ENCODE measurements at places on chromosomes 11 and 22.

GRCh38 chr11:59145534-59145933, 2.9 kb downstream of the FAM111A start:
- DNase-seq, result peak; percentile 8

- no peak for DNase-seq
These were observed 99.2 kb downstream of the TP53I11 start for GRCh38 chr11:44851496-44851895.

- no peak for DNase-seq
These were observed 17.4 kb downstream of the SLC43A3 start for GRCh38 chr11:57409321-57410100.

DNA sequence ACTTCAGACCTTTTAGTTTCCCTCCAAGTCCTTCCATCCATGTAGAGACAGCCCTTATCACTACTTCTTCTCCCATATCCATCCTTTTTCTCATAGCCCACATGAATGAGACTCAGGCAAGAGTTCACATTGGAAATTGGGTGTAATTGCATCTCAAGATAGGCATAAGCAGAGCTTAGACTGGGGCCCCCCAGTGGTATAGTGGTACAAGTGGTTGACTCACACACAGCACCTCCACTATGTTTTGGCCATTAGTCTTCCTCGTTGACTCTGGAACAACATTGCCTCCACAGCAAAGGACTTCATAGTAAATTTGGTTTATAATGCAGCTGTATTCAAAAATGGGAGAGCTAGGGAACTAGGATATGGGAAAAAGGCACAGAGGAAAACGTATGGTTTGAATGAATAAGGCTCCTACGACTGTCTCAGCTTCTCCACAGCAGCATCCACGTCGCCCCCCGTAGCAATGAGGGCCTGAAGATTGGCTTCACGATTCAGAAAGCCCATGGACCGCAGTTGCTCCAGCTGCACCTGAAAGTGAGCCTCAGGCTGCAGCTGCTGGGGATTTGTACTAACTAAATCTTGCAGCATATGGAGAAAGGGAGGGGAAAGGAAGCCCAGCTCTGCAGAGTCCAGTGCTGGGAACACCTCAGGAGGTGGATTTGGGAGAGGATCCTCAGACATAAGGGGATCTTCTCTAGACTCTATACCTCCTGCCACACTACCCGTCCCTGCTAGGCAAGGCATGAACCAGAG, 2.4 kb downstream of the UBQLN3 start:
- peak; percentile 5 for DNase-seq

DNA sequence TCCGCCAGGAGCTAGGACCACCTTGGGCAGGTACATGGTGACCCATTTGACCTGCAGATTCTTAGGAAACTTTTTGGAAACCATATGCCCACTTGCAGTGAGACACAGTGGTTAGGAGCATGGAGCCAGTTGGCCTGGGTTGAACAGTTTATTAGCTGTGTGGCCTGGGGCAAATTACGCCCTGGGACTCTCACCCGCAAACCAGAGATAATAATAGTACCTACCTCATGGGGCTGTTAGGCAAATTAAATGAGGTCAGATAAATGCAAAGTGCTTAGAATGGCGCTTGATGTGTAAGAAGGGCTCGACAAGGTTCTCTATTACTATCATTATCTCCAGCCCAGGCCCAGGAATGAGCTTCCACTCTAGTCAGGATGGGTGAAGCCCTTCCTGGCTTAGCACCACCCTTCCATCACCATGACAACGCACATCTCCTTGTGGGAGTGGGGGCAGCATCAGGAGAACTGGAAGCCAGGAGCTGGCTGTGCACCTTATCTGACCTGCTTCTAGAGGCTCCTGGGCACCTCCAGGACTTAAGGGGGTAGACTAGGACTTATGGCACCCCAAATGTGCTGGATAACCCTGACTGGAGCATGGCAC, 5.1 kb downstream of the SYT12 start:
- no peak for DNase-seq

- DNase-seq, result no peak
These were observed 47.2 kb upstream of the SLC5A12 start for GRCh38 chr11:26769027-26769426.

- DNase-seq, result peak; percentile 51
These were observed 10.2 kb upstream of the P4HA3 start for GRCh38 chr11:74321487-74322188.

GRCh38 chr22:23536821-23537345, 43.2 kb downstream of the IGLL1 start:
- peak; percentile 23 for DNase-seq

DNA sequence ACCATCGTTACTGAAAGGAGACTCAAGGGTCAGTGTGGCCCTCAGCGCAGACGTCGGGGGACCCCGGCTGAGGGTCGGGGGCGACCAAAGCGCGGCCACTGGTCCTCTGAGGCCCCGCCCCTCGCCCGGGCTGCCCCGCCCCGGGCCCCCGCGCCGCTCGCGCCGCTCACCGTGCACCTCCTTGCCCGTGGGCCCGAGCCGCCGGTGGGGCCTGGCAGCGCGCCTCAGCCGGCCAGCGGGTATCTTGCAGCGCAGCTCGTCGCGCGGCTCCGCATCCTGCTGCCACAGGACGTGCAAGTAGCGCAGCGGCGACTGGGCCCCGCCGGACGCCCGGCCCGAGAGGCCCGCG, 419 bp downstream of the ANKRD54 start:
- no peak for DNase-seq

DNA sequence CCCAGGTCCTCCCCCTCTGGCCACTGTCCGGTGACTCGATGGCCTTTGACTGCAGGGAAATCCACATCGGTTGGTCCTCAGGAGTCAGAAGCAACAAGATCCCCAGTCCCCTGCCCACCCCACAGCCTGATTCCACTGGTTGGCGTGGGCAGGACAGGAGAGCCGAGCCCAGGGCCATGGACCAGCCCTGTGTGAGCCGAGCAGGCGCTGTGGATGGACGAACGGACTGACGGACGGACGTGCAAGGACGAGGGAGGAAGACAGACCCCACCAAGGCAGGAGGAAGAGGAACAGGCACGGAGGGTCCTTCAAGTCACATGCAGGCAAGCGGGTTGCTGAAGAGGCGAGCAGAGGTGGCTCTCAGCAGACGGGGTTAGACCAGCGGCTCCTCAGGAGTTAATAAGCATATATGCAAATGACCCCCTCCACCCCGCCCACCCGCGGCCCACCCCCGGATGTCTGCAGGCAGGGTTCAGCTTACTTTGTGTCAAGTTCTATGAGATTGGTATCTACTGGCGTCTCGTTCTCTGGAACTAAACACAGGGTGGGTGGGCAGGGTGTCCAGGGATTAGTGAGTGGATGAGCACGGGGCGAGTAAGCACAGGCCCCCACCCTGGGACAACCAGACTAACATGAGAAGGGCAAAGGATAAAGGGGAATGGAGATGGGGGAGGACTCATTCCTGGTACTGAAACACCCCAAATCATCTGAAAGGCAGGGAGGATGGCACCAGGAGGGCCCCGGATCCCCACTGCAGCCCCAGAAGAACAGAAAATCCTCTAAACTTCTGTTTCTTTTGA, 26.8 kb downstream of the TPBGL start:
- DNase-seq, result no peak

DNA sequence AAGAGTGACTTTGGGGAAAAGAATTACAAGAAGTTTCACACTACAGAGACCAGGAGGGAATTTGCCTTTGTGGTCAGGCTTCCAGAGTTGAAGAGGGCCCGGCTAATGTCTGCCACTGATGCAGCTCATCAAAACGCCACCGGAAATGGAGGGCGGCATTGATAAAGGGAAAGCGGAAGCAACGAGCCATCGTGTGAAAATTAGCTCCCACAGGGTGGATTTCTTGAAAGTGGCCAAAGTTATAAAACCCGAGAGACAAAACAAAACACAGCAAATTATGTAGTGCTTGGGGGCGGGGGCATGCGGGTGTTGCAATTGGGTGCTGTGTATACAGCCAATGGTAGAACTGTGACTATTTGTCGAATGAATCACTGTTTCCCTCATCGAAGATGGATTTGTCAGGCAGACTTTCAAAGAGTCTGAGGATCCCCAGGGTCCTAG, 113.0 kb downstream of the ADAMTS15 start:
- DNase-seq, result no peak

DNA sequence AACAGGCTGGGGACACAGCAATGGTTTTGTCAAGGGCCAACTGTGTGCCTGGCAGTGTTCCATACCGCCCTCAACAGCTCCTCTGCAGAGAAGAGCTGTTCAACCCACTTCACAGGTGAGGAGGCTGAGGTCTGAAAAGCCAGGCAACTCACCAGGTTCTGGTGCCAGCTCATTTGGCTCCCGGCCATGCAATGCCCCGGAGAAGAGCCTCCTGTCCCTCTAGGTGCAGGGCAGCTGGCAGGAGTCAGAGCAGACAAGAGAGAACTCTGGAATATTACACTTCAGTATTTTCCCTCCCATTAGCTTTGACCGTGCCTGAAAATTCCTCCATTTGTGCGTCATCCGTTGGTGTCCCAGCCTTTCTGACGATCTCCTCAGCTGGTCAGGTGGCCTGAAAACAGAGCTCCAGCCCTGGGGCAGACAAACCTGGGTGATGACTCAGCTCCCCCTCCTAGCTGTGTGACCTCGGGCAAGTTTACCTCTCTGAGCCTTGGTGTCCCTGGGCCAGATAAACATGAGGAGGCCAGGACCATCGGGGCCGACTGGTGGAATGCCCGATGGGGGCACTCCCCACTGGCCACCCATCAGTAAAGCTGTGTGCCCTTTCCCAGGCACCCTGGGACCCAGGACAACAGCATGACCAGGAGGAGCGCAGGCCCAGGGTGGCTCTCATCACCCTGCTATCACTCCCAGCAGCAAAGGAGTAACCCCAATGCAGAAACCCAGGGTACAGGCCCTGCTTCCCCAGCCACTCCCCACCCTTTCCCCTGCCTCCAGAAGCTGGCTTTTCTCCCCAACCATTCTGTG, 9.6 kb upstream of the C1QTNF6 start:
- DNase-seq, result no peak

Data from eye (tissue), 1 donor.